Esophagus squamous epithelium (tissue), 5 donors: ENCODE measurements at places on chromosomes 11 and 22.

DNA sequence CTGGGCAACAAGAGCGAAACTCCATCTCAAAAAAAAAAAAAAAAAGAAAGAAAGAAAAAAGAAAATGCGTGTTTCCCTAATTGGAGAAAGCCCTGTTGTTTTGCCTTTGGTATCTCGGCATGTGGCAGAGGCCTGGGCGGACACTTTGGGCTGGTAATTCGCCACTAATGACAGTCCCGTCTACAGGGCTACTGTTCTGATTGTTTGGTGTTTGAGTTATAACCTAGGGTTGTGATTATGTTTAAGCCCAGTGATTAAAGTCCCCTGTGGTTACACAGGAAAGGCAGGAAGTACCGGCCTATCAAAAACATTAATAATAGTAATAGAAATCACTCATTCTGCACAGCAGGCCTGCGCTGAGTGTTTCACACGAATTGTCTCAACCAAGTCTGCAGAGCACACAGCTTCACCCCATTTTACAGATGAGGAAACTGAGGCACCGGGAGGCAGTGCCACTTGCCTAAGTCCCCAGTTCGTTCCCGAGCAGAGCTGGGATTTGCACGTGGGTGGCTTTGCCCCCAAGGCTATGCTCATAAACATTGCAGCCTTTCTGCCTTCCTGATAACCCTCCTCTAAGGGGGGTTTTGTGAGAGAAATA lies 39.1 kb upstream of the GRAMD4 start:
- DNase-seq, result no peak

DNA sequence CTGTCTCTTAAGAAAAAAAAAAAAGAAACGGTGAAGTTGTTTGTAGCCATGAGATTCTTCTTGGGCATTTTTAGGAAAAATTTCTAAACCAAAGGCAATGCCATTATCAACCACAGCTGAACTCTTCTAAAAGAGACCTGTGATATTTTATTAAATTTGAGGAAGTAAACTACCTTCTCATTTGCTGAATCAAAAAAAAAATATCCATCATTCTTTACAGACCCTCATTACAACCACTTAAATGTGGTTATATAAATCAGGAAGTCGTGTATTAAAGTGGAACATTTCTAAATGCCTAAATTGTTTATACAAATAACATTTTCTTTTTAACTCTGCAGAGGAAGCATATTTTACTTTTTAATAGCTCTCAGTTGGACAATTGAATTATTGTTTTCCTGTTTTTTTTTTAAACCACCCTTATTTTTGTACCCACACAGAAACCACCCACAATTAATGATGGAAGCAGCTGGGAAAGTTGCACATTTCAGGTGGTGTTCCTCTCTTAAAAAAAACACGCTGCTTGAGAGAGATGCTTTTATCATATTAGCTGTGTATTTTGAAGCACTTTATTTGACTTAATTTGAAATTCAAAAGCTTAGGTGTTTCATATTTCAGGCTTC lies 91.2 kb downstream of the ARHGAP42 start:
- DNase-seq, result no peak

DNA sequence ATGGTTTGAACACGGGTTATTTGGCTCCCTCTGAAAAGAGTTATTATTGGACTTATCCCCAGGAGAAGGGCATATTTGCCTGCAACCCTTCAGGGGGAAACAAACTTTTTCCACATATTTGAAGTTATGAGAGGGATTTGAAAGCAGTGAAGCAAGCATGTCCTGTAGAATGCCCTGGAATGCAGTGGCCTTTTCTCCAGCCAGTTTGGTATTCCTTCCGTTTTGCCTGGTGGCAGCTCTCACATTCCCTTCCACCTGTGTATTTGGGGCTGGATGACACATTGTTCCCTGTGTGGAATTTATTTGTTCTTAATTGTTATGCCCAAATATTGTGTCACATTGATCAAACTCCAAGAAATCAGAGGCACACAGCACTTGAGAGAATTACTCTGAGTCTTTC lies 59.0 kb downstream of the OSBP2 start:
- no peak for DNase-seq

GRCh38 chr11:1568441-1568911 lies 3.6 kb downstream of the DUSP8 start:
- DNase-seq, result no peak
